Iris pigment epithelial cell (primary cell): ENCODE measurements at places on chromosomes 4 and X.
A peak's percentile ranks its signal among the peaks of the same experiment; 100 is the strongest.

- peak; percentile 91 for DNase-seq
These were observed 847.0 kb downstream of the TRIML1 start for GRCh38 chr4:188986271-188986689.

GRCh38 chr4:185138161-185138560, 4.9 kb upstream of the SLC25A4 start:
- DNase-seq, result no peak

DNA sequence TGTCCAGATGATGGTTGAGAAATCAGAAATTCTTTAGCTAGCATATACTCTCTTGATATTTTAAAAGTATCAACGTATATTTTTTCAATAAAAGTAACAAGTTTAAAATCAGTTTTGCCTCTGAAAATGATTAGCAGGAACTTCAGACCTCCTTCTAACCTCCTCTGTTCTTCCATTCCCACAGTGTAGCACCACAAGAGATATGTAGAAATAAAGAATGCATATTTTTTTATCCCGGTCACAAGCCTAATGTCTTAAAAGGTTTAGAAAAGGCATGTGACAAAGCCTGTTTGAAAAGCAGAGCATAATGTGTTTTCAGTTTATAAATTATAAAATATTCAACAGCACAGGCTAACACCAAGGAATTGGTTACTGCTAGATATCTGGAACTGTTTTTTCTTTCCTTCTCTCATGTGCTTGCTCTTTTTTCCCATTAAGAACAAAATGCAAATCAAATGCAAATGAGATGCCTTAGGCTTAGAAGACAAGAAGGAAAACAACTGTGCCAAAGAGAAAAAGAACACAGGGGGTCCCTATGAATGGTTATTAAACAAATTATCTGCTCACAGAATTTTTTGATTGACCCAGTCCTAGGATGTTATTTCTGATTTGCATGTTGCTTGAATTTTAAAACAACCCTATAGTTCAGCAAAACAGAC, 351.7 kb upstream of the FAM241A start:
- DNase-seq, result no peak

DNA sequence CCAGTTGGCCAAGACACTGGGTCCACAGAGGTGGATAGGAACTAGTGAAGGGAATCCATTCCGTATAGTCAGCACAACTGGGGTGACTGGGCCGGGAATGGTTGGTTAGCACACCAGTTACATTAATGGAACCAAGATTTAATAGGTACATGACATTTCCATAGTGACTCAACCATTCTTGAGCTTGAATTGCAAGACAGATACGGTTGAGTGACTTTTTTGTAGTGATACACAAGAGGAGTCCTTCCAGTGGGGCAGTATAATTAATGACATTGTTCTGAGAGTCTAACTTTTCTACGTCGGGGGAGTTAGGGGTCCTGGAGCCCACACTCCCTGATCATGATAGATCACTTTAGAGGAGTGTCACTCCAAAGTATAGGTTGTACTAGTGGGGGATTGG, 211.6 kb upstream of the CXCL13 start:
- no peak for DNase-seq

GRCh38 chr4:123613586-123614344, 217.2 kb downstream of the SPRY1 start:
- no peak for DNase-seq

DNA sequence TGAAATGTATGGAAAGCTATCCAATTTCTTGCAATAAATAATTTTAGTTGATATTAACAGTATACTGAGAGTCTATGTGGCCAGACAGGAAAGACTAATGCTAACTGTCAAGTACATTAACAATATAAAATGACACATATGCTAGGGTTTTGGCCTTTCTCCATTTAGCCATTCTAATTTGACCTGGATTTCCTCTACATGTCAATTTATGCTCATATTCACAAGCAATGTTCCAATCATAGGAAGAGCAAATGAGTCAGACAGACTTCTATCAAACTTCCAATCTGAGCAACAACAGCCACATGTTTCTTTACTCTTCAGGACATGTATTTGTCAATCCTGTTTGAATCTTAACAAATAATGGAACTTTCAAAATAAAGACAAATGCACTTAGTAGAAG, 53.6 kb downstream of the CORIN start:
- DNase-seq, result peak; percentile 20

DNA sequence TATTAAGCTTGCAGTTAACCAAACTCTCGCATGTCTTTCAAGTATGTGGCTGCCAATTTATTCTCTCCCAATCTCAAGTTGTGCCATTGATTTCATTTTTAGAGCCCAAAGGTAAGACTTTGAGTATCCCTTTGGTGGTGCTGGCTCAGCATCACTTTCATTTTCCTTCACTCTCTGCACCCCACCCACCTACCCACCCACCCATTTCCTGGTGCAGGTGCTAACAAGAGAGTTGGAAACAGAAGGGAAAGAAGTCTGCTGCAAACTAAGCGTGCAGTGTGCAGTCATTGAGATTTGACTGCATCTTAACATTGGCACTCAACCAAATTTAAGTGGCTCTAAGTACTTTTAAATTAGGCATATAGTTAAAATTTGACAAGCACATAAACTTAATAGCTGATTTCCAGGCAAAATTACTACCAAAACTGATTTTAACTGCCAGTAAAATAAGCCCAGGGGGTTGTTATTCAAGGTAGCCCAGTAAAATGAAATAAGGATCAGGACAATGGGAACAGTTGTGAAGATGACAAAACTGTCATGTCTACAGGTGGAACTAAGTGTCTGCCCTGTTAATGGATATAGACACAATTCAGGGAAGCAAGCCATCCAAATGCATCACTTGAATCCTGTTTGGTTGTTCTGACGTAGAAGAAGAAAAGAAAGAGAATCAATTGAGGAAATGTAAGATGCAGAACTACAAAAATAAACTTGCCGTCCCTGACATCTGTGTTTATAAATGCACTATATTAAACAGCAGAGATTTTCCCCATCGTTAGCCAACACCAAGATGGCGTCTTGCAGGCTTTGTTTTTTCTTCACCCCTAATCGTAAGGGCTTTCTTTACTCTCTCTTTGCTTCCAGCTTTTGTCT, 184.2 kb downstream of the KDR start:
- no peak for DNase-seq

- DNase-seq, result no peak
These were observed 97.4 kb downstream of the IRF2 start for GRCh38 chr4:184376923-184377322.

- DNase-seq, result no peak
These were observed 43.3 kb downstream of the LNX1 start for GRCh38 chr4:53547983-53548382.

GRCh38 chrX:25858273-25858880, 279.8 kb upstream of the MAGEB18 start:
- no peak for DNase-seq

- no peak for DNase-seq
These were observed 53.2 kb downstream of the HTT-AS start for GRCh38 chr4:3021127-3021526.

DNA sequence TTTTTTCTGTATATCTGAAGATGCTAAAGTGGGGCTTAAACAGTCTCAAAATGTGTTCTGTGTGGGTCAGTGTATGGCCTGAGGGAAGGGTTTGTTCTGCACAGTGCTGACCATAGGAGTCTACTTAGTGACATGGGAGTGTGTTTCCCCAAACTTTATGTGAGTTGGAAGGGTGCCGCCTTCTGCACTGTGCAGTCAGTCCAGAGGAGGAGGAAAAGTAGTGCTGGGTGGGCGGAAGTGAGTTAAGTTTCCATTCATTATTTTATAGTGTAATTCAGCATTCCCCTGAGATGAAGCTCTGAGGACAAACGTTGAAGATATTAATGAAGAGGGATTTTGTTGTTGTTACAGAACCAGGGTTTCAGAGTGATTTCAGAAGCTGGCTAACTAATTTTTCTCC, 2.9 kb downstream of the CHST7 start:
- DNase-seq, result no peak

DNA sequence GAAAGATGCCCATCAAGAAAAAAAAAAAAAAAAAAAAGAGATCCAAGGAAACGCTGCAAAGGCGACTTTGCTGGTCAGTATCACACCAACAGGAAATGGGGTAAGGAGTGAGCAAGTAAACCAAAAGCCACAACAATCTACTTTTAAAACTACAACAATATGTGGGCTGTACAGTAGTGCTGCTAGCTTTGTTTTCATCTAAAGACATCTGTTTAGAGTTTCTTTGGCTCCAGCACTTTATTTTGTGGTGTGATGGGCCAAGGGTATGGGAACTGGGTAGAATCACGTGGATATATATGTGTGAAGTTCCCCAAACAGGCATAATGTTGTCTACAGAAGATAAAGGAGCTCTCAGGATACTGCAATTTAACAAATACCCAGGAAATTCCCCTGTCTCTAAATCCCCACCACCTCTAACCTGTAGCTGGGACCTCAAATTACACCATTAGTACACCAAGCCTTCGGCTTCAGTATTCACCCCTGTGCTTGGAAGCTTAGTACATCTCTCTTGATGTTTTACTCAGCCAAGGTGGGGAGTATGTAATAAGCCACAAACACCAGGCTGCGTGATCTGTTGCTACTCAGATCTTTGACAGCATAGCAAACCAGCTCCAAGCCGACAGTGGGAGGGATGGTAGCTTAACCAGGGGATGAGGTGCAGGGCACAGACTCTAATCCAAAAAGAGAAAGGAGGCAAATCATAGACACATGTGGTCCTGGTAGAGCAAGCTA, 207.9 kb downstream of the HS6ST2 start:
- no peak for DNase-seq

DNA sequence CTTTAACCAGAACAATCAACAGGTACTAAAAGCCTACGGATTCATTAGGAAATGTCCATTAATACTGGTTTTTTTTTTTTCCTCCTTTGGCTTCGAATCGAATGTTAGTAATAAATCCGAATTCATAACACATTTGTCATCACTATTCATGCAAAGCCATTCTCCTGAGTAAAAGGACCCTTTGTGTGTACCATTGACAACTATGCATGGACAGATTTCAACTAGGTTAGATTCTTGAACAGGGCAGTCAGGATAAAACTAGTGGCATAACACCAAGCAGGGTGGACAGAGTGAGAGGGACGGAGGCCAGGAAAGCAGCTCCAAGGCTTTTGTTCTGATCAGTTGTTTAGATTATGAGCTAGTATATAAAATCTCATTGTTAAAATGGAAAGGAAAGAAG, 1722.0 kb upstream of the TENM3 start:
- peak; percentile 14 for DNase-seq

GRCh38 chr4:87213421-87214075, 6.9 kb downstream of the KLHL8 start:
- peak; percentile 73 for DNase-seq

DNA sequence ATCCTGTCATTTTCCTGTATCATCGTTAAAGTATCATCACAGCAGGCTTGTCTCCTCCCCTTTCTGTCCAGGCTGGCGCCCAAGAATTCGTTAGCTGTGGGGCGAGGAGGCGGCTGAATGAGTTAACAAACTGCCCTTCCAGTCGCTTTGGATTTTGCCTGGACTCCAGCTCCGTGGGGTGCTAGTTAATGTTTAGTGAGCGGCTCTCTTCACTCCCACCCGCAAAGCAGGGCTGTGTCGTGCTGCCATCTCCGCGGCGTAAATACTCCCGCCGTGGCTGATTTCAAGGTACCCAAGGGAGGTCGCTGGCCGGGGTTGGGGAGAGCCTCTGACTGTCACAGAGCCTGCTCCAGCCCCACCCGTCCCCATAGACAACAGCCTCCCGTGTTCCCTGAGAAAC, 44.9 kb upstream of the SPRY1 start:
- no peak for DNase-seq

- DNase-seq, result no peak
These were observed 14.4 kb upstream of the TLR8 start for GRCh38 chrX:12891915-12892506.

- no peak for DNase-seq
These were observed 21.0 kb downstream of the FREM3 start for GRCh38 chr4:143679434-143679833.

DNA sequence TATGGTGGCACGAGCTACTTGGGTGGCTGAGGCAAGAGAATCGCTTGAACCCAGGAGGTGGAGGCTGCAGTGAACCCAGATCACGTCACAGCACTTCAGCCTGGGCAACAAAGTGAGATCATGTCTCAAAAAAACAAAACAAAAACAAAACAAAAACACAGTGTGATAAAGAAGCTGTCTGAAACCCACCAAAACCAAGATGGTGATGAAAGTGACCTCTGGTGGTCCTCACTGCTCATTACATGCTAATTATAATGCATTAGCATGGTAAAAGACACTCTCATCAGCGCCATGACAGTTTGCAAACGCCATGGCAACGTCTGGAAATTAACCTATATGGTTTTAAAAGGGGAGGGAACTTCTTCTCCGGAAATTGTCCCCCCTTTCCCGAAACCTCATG, 29.4 kb upstream of the OPHN1 start:
- peak; percentile 27 for DNase-seq

DNA sequence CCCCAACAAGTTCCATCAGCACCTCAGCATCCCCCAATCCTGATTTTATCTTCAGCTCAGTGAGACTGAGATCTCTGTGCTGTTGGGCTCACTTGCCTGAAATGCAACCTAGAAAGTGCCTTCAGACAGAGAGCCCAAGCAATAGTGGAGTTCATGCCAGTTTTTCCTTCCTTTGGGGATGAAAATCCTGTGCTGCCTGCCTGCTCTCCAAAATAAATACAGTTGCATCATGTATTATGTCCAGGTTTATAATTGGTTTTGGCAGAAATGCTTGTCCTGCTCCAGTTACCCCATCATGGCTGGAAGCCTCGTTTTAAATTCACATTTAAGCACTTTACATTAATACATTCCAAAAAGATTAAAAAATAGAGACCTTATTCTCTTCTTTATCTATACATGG, 1865.5 kb upstream of the TENM3 start:
- no peak for DNase-seq

DNA sequence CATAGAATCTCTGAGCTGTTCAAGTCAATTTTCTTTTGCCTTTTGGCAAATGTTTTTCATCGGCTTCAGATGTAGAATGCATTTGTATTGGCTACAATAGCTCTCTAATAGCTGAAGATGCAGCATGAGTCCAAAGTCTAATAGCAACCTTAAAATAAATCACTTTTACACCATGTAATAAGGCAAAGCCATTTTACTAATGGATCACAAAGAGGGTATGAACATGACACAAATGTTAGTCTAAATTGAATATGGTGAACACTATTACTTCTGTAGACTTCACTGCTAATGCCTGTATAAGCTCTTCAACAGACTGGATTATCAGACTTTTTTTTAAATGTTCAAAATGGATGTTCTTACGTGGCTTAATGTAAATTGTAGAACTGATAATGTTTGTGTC, 645.3 kb downstream of the TLL1 start:
- DNase-seq, result no peak

GRCh38 chr4:67723949-67724348, 23.0 kb upstream of the UBA6 start:
- DNase-seq, result no peak
